Airway epithelial cell (primary cell): ENCODE measurements at places on chromosomes 4 and X. TPM values are rescaled to one million over a fixed set of nuclear protein-coding genes. Genes with fewer than 3 reads are reported as not detected.

S100P gene
- total RNA-seq = 39.8 and 56.6 TPM in 2 replicates

VEGFD gene
- 0.07 TPM in 1 of 2 replicates, not detected in the other for total RNA-seq

DGKK gene
- total RNA-seq = not detected in 2 replicates

GAGE2A gene
- not detected in 2 replicates for total RNA-seq

FNIP2 gene
- total RNA-seq = 5.6 and 10.0 TPM in 2 replicates

ANXA3 gene
- total RNA-seq = 125 and 187 TPM in 2 replicates

APLN gene
- 0.74 and 2.5 TPM in 2 replicates for total RNA-seq

MFAP3L gene
- total RNA-seq = 0.70 and 2.0 TPM in 2 replicates

F9 gene
- total RNA-seq = not detected in 2 replicates

CXorf58 gene
- not detected in 2 replicates for total RNA-seq

ATP10D gene
- total RNA-seq = 28.6 and 32.5 TPM in 2 replicates

SPANXB1 gene
- total RNA-seq = not detected in 2 replicates

RGN gene
- total RNA-seq = not detected in 2 replicates

ABCD1 gene
- total RNA-seq = 3.3 and 4.5 TPM in 2 replicates

JCHAIN gene
- total RNA-seq = not detected in 2 replicates

GPR78 gene
- total RNA-seq = not detected in 2 replicates

RENBP gene
- total RNA-seq = 0.09 and 0.21 TPM in 2 replicates

MAGED4B gene
- 0.63 and 4.7 TPM in 2 replicates for total RNA-seq

CLNK gene
- not detected in 2 replicates for total RNA-seq

GCNA gene
- total RNA-seq = 0.35 and 1.6 TPM in 2 replicates

ARMCX1 gene
- 8.4 and 9.2 TPM in 2 replicates for total RNA-seq

EVC2 gene
- 2.8 and 3.5 TPM in 2 replicates for total RNA-seq

CSAG2 gene
- not detected in 2 replicates for total RNA-seq

TBC1D8B gene
- 4.7 and 4.8 TPM in 2 replicates for total RNA-seq
